ENCODE measurements at places on chromosomes 13 and 19.

DNA sequence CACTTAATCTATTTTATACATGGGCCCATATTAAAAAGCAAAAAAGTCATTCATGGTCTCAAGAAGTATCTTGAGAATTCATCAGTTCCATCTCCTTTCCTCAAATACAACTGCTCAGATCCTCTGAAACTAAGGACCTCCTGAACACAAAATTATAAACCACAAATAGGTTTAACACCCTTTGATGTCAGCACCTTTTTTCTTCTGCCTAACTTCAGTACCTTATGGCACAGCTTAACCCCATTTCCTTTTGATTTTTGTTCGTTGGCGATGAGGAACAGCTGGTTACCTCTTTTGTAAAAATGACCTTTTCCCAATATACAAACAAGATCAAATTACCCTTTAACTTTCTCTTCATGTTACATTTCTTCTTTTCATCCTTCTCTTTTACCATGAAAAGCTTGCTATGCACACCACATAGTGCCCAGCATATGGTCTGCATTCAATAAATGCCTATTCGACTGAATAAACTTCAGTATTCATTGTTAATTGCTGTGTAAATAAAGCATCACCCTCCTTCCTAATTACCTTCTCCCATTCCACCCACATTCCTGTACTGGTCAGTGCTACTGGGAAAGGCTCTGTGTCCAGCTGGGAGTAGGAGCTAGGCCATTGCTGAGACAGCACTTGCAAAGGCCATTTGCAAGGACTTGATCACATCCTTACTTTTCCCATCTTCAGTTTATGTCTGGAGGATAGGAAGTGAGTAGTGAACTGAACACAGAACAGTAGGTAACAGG lies 317.9 kb downstream of the SHISA2 start:
- no peak for DNase-seq

GRCh38 chr19:29879655-29879974 lies 62.4 kb upstream of the URI1 start:
- DNase-seq: no peak

DNA sequence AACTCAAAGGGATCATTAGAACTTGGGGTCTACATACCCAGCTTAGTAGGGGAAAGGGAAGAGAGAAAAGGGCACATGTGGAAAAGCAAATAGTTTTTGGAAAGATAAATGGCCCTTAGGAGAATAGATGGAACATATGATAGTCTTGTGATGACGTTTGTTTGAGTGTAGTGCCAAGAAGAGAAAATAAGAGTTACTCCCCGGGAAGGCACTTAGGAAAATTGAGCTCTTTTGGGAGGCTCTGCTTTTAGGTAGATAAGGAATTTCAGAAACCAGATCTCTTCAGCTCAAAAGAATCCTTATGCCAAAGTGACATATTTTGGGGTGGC lies 44.8 kb upstream of the SERTM1 start:
- DNase-seq: no peak

GRCh38 chr19:4088975-4089374 lies 22.3 kb upstream of the ZBTB7A start:
- peak; percentile 22 for DNase-seq

- no peak for DNase-seq
Measured at GRCh38 chr13:69306766-69307165, 800.9 kb upstream of the ATXN8OS start.

DNA sequence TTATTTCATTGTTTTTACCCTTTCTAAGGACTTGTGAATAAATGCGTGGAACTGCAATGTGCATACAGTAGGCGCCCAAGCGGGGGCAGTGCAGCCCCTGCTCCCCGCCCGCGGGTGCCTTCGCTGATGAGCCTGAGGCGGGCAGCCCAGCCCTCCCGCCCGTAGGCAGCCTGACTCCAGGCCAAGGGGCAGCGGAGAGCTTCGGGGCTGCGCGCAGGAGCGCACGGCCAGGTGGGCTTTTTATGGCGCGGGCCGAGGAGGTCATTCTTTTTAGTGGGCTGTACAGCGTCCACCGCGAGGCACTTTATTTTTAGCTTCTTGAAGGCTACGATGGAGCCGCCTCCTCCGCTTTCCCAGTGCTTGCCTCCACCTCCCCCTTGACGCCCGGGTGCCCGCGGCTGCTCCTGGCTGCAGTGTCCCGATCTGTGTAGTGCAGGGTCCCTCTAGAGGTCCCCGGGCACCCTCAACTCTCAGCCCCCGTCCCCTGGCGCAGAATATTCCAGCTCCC lies 60.5 kb downstream of the CCNE1 start:
- DNase-seq: no peak

DNA sequence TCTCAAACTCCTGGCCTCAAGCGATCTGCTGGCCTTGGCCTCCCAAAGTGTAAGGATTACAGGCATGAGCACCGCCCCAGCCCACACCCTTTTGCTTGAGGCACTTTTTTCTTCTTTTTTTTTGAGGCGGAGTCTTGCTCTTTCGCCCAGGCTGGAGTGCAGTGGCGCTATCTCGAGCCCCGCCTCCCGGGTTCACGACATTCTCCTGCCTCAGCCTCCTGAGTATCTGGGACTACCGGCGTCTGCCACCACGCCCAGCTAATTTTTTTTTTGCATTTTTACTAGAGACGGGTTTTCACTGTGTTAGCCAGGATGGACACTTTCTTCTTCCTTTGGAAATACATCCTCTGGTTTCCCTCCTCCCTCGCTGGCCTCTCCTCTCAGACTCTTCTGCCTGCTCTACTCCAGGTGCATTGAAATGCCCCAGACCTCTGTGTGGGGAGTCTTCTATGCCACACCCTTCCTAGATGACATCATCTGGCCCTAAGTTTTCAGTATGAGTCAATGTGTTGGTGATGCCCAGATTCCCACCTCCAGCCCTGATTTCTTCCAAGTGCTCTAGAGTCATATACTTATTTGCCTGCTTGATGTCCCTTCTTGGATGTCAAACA lies 20.7 kb upstream of the TPT1 start:
- DNase-seq: no peak

DNA sequence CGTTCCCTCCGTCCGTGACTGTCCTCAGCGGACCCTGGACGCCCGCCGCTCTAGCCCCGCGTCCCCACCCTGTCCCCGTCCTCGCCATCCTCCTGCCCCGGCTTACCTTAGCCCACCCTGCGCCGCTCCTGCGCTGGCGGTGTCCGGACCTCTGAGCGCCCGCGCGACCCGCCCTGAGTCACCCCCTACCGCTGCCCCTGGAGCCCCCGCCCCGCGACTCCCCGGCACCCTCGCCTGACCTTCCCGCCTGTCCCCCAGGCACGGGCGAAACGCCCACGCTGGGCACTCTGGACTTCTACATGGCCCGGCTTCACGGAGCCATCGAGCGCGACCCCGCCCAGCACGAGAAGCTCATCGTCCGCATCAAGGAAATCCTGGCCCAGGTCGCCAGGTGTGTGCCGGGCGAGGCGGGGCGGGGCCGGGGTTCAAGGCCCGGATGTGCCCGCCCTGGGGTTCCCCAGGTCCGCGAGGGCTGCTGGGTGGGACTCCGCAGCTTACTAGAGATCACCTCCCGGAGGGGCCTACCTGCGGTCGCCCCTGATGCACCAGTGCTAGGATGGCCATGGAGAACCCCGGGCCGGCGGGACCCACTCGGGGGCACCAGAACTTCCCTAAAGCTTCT lies 5.1 kb downstream of the HMG20B start:
- no peak for DNase-seq

GRCh38 chr19:355134-355533 lies 10.5 kb upstream of the MIER2 start:
- no peak for DNase-seq

DNA sequence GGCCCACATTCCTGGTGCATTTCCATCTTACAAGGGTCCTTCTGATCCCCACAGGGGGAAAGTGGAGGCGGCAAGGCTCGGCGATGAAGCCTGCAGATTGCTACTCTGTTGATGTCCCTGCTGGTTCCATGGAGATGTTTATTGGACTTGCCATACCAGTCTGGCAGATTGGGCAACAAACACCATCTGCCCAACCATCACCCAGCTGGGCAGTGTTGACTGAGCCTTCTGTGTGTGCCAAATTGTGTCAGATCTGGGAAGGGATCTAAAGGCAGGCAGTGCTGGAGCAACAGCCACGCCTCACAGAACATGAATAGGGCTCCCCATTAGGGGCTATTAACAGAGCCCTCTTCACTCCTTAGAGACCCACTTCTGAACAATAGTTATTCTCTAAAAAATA lies 35.0 kb downstream of the FLT1 start:
- no peak for DNase-seq

- DNase-seq: no peak
Measured at GRCh38 chr19:9967326-9967725, 31.0 kb upstream of the OLFM2 start.

DNA sequence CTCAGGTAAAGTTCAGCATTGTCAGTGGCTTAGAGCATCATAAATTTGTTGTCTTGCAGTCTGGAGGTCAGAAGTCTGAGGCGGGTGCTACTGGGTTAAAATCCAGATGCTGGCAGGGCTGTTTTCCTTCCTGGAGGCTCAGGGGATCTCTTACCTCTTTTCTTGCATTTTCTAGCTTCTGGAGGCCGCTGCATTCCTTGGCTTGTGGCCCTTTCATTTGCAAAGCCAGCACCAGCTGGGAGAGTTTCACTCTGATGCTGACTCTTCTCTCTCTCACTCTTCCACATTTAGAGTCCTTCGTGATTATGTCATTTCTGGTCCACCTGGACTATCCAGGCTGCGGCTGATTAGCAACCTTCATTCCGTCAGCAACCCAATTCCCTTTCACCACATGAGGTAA lies 38.1 kb upstream of the SLC10A2 start:
- DNase-seq: no peak

DNA sequence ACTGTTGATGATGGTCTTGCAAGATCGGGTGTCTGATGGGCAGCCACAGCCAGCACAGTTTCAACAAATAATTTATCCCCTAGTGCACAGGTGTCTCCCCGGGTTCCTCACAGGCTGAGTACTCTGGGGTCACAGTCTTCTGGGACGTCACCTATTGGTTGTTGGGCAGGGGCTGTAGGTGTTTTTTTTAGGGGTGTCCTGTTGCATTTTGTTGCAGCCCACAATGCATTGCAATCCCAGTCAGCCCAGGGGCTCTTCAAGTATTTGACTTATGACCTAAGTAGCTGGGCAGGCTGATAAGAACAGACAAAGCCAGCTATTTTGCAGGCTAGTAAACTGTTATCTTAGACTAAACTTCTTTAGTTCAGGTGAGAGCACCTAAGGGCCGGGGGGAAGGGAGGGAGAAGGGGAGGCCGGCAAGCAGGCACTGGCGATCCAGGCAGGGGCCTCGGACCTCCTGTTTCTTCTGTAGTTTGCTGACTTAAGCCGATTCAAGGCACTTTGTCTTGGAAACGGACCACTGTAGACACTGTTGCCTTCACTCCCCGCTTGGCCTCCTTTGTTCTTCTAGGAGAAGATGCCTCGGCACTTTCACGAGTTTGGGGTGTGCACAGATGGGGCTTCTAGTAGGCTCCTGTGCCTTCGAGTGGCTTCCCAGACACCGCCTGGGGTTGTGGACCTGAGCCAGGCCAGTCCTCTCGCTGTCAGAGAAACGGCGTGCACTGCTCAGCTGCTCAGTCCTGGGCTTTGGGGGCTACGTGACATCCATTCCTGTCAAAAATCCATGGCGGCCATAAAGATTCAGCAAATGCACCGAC lies 33.9 kb upstream of the GRTP1 start:
- DNase-seq: no peak

GRCh38 chr13:59435024-59435423 lies 728.7 kb downstream of the DIAPH3 start:
- no peak for DNase-seq

GRCh38 chr13:98838776-98839175 lies 86.3 kb upstream of the SLC15A1 start:
- no peak for DNase-seq

GRCh38 chr19:42422901-42423461 lies 4.2 kb downstream of the LIPE start:
- DNase-seq: no peak

GRCh38 chr13:98853771-98854221 lies 101.3 kb upstream of the SLC15A1 start:
- peak; percentile 25 for DNase-seq

DNA sequence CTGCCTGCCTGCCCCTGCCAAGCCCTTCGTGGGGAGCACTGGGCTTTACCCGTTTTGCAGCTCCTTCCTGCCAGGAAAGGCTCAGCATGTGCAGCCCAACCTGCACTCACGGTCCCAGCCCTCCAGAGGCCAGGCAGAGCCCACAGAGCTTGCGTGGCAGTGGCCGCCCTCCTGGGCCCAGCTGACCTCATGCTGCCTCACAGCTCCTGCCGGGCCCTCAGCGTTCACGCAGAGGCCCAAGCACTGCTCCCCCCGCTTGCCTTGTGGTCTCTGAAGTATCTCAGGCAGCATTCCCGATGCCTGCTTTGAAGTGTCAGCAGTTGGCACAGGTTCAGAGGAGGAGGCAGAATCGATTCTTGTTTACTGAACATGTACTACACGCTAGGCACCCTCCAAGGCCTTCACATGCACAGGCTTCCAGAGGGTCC lies 32.5 kb downstream of the CAPN12 start:
- DNase-seq: no peak

DNA sequence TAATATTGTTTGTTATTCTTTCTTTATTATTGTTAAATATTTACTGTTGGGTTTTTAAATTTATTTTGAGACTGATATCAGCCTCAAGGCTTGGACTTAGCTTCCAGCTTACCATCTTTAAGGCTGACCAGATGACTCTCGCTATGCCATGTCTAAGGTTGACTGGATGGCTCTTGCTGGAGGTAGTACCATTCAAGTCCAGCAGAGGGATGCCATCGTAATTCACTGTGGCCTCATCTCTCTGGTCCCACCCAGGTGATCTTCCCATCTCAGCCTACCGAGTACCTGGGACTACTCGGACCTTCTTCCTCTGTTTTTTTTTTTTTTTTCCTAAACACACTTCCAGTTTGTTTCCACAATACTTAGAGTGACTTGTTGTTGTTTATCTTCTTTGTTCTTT lies 41.7 kb upstream of the ZNF91 start:
- no peak for DNase-seq

GRCh38 chr19:42176990-42177685 lies 40.3 kb downstream of the DEDD2 start:
- DNase-seq: peak; percentile 68

DNA sequence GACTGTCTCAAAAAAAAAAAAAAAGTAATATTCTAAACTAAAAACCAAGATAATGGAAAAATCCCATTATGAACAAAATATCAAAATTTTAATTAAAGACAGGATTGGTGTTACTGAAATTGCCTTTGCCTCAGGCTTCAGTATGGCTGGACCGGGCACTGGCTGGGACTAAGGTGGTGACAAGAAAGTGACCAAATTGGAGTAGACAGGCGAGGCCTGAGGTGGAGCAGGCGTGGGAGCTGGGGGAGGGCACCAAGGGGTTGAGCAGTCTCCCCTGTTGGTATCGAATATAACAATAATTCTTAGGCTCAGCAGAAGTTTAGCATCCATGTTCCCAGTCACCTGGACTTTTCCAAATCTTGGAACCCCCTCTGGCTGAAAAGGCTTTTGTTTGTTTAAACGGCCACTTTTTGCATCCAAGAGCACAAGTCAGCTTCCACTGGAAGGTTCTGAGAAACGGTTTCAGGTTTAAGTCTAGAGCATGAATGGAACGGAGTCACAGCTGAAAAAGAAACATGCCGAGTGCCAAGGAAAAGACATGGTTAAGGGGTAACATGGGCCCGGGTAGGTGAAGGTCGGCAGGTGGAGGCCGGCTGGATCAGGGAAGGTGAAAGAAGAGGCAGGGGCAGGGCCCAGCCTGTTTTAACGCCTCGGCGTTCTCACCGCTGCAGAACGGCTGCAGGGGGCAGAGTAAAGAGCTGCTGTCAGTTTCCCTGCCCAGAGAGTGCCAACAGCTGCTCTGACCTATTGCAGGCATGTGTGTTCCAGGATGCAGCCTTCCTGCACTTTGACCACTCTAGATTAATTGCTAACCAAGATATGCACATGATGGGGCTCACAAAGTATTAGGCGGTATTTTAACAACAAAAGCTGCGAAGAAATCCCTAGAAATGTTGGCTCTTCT lies 104.4 kb downstream of the TM9SF2 start:
- DNase-seq: peak; percentile 40

GRCh38 chr19:29505097-29505824 lies 20.5 kb upstream of the VSTM2B start:
- DNase-seq: no peak
